ENCODE measurements at places on chromosomes 1 and 21.

GRCh38 chr21:25456672-25457071 is 150.6 kb downstream of the MRPL39 start:
- no peak for DNase-seq

DNA sequence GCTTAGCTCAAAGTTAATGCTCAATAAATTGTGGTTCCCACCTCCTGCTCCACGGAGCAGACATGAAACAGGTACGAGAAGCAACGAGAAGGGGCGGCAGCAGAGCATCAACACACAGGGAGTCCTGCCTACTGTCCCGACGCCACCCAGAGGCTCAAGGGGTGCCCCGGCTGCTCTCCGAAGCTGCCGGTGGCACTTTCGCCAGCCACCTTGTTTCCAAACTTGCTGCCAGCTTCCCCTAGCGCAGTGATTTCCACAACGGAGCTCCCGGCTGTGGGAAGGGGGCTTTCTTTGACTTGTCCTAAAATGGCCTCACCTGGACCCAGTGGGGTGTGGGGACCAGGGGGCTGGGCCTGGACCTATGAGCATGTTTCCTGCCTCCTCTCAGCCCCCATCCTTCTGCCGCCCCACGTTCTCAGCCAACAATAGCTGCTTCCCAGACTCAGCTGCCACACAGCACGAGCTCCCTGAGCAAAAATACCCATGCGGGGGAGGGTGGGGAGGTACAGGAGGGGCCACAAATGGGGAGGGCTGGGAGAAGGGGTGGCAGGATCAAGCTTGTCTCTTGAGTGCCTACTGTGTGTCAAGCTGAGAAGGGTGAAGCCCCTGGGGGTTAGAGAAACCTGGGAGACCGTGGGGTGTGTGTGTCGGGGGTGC is 35.6 kb upstream of the ECE1 start:
- no peak for DNase-seq

DNA sequence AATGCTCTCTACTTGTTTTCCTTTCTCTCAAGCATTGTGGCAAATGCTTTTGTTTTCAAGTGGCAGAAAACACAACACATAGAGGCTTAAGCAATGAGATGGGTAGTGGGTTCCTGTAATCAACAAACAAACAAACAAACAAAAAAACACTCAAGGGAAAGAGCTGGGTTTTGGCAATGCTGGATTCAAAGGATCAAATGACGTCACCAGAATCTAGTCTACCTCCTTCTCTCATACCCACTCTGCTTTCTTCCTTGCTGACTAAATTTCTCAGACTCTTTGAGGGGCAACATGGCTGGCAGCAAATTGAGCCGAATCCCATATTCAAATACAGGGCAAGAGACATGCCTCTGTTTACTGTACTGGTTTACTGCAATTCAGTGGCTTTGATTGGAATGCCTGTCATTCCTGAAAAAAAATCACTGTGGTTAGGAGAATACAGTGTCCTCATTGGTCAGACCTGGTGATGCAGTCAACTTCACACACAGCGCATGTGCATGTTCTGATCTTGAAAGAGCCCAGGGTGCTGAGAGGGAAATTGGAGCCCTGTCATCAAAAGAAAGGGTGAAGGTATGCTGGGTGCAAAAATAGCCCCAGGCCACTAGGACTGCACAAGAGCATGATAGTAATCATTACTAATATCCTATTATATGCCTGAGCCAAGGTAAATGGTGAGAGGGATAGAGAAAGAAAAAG is 356.2 kb downstream of the KCTD3 start:
- no peak for DNase-seq

GRCh38 chr1:97640677-97641076 is 280.2 kb downstream of the DPYD start:
- no peak for DNase-seq

GRCh38 chr1:234093741-234094140 is 189.3 kb downstream of the SLC35F3 start:
- DNase-seq, result no peak

- DNase-seq, result no peak
These were observed 7.7 kb upstream of the GPATCH4 start for GRCh38 chr1:156608981-156609380.

DNA sequence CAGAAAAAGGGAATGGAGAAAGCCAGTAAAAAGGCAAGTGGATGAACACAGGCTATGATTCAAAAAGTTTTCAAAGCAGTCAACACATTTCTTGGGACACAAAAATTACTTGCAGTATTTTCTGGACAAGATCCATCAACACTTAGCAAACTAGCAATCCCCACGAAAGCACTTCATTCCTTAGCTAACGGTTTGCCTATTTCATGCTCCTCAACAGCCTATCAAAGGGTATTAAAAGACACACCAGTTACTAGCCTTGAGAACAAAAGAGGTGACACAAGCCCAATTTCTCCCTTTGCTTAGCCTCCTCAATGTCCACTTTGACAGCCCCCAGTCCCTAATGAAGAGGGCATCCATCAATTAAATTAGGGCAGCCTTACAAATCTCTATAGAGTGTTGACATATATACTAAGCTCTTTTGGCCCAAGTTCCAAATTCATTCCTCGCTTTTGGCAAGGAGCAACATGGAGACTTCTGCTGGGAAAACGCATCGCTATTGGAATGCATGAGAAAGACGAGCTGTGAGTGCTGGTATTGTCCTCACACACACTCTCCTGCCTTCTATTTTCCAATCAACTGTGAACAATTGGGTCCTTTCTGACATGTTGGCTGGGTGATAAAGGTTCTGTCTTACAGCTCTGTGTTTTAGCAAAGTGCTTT is 180.0 kb downstream of the TNR start:
- no peak for DNase-seq

- DNase-seq, result no peak
These were observed 228.5 kb downstream of the LRRC40 start for GRCh38 chr1:69976896-69977295.

DNA sequence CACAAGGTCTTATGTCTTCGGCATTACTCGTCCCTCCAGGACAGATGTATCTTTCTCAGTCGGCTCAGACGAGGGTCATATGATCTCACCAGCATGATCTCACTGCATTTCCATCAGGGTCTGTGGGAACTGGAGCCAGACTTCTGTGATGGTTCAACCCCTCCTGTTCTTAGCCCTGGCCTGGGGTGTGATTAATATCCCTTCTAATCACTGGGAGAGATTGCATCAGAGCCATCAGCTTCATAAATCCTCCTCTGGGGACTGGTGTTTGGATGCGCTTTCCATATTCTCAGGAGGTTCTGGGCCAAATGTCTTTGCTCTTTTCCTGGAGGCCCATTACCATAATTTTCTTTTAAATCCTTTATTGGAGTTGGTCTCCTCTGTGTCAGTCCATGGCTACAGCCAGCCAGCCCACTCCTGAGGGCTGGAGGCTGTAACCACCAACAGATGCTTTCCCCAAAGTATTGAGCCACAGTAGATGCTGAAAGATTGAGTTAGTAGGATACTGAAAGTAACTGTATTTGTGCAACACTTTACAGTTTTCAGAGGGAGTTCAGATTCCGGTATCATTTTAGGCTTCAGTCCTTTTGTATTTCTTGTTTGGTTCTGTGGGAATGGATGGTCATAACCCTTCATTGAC is 20.0 kb downstream of the CACNA1E start:
- no peak for DNase-seq

DNA sequence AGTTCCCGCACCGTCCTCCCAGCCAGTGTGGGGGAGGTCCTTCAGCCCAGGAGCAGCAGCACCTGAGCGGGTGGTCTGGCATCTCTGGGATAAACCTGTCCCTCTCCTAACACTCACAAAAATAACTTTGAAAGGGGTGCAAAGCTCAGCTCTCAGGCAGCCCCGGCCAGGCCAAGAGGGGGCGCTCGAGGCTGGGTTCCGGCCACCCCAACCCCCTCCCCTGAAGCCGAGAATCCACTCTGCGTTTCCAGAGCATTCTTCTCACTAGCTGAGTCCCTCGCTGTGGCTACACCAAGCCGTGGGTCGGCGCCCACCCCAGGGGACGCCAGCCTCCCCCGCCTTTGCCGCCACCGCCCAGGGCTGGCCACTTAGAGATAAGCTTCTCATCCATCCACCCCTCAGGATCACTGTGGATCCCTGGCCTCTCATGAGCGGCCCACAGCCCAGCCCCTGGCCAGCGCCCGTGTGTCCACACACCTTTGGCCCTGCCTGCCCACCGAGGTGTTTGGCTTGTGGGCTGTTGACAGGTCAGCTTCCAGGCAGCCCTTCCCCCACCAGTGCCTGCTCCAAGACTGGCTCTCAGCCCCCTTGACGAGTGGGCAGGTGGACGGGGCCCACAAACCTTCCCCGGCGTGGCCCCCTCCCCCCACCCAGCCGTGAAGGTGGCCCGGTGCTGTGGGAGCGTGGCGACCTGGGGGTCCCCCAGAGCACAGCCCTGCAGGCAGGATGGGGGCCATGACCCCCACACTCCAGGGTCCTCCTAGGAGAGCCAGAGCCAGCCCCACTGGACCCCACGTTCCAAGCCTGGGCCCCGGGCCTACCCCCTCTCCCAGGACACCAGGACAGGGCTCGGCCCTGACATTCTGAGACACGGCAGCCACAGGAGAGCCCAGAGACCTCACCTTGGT is 1.9 kb downstream of the FTCD start:
- DNase-seq, result no peak

- no peak for DNase-seq
These were observed 44.9 kb downstream of the SYT6 start for GRCh38 chr1:114108751-114109255.

GRCh38 chr1:9413071-9413876 is 120.6 kb downstream of the SPSB1 start:
- DNase-seq, result no peak

- DNase-seq, result no peak
These were observed 127.0 kb downstream of the PLPP3 start for GRCh38 chr1:56452027-56453011.

DNA sequence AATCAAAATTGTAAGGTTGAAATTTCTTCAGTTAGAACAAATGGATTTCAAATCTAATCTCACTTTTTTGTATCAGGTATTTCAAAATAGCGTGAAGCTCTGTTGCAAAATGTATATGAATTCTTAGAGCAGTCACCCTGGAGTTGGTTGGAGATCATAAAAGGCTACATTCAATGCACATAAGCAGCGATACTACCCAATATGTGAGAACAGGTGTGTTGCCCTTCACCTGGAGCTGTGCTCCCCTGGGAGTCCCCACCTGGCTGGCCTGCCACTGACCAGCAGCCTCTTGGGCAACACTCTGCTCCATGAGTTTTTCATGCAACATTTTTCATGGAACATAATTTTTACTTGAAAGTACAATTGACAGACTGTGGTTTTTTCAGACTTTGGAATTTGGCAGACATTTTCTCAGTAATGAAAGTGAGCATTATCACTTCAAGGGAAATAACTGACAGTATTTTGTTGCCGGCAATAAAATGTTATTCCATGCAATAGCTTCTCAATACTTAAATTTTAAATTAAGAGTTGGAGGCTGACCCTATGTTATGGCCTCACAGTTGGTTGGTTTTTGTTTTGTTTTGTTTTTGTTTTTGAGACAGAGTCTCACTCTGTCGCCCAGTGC is 95.1 kb downstream of the ST3GAL3 start:
- no peak for DNase-seq

- no peak for DNase-seq
These were observed 84.1 kb downstream of the SPAG17 start for GRCh38 chr1:118100686-118101514.

DNA sequence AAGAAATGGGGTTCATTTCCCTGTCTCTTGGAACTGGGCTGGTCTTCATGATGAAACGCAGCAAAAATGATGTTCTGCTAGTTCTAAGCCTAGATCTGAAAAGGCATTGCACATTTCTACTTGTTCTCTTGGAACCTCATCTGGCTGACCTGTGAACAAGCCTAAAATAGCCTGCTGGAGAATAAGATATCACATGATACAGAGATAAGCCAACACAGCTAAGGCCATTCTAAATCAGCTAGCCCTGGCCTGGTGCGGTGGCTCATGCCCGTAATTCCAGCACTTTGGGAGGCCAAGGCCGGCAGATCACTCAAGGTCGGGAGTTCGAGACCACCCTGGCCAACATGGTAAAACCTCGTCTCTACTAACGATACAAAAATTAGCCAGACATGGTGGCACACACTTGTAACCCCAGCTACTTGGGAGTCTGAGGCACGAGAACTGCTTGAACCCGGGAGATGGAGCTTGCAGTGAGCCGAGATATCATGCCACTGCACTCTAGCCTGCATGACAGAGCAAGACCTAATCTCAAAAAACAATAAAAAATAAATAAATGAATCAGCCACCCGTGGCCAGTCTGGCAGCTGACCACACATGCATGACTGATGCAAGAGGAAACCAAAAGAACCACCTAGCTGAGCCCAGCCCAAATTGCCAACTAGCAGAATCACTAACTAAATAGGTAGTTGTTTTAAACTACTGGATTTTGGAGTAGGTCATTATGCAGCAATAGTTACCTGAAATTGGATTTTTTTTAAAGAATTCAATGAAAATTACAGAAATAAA is 18.0 kb downstream of the CD244 start:
- peak; percentile 56 for DNase-seq

- no peak for DNase-seq
These were observed 10.1 kb downstream of the FAM131C start for GRCh38 chr1:16063226-16063829.

DNA sequence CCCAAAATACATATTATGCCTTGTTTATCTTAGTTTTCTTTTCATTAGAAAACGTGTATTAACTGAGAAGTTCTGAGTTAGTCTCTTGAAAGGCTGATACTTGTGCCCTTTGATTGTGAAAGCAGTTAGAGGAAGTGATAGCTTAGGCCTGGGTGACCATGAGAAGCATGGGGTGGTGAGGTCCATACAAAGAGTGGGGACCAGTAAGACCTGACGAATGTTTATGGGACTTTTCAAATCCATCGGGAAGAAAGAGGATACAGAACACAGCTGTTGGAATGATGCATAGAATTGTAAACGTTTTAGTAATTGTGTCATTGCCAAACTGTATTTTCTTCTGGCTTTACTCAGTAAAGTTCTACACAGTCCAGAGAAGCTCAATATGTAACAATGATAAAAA is 259.8 kb downstream of the LMO4 start:
- DNase-seq, result no peak

GRCh38 chr1:3323021-3323795 is 131.3 kb upstream of the ARHGEF16 start:
- DNase-seq, result no peak

GRCh38 chr1:204336421-204337035 is 23.2 kb downstream of the PLEKHA6 start:
- no peak for DNase-seq

DNA sequence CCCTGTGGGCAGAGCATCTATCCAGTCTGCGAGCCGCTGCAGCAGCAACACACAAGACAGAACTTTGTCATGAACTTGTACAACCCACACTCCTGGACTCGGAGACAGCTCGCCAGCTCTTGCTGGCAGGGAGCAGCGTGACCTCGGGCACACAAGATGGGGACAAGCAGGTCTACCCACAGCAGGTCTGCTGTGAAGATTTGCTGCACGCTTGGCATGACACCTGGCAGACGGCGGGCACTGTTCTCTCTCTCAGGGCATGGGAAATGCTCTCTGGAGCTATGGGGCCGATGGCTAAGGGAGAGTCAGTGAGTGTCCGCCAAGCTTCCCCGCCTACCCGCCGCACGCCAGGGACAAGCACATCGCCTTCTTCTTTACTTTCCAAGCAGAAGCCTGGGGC is 90.0 kb downstream of the STUM start:
- no peak for DNase-seq

GRCh38 chr21:45846373-45847160 is 135.0 kb upstream of the COL6A1 start:
- DNase-seq, result no peak

- DNase-seq, result no peak
These were observed 14.1 kb upstream of the KIAA1614 start for GRCh38 chr1:180898441-180899219.
